ENCODE measurements at places on chromosomes 1 and 21.

GRCh38 chr1:7456722-7457082, 314.4 kb upstream of the VAMP3 start:
- DNase-seq: no peak

DNA sequence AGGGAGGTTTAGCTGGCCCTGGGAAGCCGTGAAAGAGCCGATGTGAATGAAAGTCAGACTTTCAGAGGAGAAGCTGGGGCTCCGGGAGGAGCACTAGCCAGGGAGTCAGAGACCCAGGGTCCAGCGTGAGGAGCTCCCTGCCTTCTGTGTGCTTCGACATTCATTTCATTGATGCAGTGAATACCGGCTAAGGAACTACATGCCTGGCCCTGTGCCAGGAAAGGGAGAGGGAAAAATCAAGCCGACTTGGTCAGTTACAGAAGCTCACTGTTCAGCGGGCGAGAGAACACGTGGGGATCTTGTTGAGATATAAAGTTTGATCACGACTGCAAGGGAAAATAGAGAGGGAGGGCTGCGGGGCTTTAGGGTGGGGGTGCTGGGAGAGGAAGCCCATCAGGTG, 76.7 kb upstream of the RUNX3 start:
- DNase-seq: peak; percentile 19

- peak; percentile 34 for DNase-seq
Observed at GRCh38 chr1:107172450-107173170, 31.8 kb downstream of the NTNG1 start.

GRCh38 chr21:46091631-46092025, 6.3 kb upstream of the COL6A2 start:
- DNase-seq: no peak

- DNase-seq: peak; percentile 54
Observed at GRCh38 chr21:32494934-32495709, 82.6 kb downstream of the EVA1C start.

Measured in fibroblast of skin of right quadriceps (primary cell).